ENCODE measurements at places on chromosomes 7 and 10.

GRCh38 chr10:23151071-23151470 lies 41.0 kb upstream of the PTF1A start:
- DNase-seq = no peak

- no peak for DNase-seq
Measured at GRCh38 chr7:54292171-54292925, 249.8 kb upstream of the VSTM2A start.

DNA sequence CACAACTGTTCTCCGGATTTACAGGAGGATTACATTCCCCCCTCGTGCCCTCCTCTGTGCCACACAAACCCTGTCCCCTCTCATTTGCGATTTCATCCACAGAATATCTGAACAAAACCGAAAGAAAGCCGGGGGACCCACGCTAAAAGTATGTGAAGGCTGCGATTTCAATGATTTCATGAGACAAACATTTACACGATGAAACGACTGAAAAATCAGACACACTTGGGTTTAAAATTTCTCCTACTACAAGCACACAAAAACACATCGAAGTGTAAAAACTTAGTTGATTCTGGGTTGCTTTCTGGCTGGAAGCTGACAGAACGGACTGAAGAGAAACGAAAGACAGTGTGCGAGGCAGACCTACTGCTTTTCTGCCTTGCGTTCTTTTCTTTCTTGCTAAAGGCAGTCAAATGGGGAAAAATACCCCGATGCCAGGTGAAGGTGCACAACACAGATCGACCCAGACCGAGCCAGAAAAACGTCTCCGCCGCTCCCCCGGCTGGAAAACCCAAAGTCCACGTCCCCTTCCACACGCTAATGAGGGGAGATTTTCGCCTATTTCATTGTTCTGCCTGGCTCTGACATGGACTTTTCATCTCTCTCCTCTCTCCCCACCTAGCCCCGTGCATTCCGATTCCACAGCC lies 1.2 kb downstream of the HIPK2 start:
- no peak for DNase-seq

- DNase-seq = no peak
Measured at GRCh38 chr10:112896273-112896672, 53.8 kb upstream of the TCF7L2 start.

GRCh38 chr7:69723663-69724062 lies 125.4 kb downstream of the AUTS2 start:
- DNase-seq = no peak

GRCh38 chr10:17003151-17003550 lies 126.5 kb downstream of the CUBN start:
- no peak for DNase-seq

DNA sequence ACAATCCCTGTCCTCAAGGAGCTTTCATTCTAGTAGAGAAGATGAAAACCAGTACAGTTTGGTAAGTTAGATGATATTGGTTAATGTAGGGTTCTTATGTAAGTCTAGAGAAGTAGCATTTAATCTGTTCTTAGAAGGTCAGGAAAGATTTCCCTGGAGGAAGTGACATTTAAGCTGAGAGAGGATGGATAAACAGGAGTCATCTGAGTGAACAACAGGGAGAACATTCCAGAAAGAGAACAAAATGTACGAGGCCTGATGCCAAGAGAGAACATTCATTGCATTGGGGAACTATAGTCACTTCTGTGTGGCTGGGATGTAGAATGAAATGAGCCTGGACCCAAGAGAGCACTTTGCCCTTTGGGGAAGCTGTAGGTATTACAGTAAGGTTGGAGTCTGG lies 88.0 kb downstream of the CFTR start:
- DNase-seq = no peak

- DNase-seq = no peak
Measured at GRCh38 chr7:158824028-158824427, 5.3 kb downstream of the ESYT2 start.

DNA sequence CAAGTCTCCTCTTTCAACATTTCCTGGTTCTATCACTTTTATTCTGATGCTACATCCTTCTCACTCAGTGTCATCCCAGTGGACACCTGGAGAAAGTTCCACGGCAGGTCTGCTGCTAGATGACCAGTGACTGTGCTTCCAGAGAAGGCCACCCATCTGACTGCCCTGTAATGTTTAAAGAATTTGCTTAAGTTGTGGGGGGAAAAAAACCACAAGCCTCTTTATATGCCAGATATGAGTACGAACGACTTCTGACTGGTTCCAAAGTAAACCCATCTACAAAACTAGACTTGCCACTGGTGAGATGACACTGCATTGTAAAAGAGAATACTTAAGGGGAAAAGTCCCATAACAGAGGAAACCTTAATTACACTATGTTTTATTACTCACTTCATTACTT lies 69.6 kb upstream of the VWC2 start:
- DNase-seq = no peak

DNA sequence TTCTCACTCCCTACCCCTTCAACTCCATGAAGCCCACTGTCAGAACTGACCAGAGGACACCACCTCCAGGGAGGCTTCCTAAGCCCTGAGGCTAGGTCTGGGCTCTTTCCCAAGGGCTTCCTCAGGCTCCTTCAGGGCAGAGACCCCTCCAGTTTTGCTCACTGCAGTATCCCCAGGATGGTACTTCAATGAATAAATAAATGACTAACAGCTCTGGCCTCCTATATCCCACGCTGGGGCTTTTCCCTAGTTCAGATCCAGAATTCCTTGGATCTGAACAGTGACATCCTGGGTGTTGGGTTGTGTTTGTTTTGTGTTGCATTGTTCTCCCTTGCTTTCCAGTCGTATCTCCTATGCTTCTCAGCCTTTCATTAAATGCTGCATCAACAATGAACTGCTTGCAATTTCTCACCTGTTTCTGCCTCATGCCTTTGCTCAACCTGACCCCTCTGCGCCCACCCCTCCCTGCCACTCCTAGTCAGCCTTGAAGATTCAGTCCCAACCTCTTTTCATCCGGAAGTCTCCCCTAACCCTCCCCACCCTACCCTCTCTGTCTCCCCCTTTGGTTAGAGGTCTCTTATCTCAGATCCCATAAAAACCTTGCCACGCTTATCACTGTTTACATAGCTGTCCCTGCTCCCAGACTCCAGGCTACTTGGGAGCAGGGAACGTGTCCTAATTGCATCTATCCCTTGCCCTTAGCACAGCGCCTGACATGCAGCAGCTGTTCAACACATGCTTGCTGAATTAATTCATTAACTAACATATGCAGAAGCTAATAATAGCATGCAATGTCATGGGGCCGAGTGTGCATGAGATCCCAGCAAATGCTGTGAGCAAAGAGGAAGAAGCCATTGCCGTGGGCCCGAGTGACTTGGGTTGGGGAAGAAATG lies 41.7 kb downstream of the PPP1R3C start:
- DNase-seq = no peak

- no peak for DNase-seq
Measured at GRCh38 chr10:122847782-122848604, 2.3 kb upstream of the CUZD1 start.

- DNase-seq = no peak
Measured at GRCh38 chr7:2959828-2960599, 83.7 kb downstream of the CARD11 start.

- DNase-seq = no peak
Measured at GRCh38 chr10:112955582-112956421, 5.8 kb downstream of the TCF7L2 start.

DNA sequence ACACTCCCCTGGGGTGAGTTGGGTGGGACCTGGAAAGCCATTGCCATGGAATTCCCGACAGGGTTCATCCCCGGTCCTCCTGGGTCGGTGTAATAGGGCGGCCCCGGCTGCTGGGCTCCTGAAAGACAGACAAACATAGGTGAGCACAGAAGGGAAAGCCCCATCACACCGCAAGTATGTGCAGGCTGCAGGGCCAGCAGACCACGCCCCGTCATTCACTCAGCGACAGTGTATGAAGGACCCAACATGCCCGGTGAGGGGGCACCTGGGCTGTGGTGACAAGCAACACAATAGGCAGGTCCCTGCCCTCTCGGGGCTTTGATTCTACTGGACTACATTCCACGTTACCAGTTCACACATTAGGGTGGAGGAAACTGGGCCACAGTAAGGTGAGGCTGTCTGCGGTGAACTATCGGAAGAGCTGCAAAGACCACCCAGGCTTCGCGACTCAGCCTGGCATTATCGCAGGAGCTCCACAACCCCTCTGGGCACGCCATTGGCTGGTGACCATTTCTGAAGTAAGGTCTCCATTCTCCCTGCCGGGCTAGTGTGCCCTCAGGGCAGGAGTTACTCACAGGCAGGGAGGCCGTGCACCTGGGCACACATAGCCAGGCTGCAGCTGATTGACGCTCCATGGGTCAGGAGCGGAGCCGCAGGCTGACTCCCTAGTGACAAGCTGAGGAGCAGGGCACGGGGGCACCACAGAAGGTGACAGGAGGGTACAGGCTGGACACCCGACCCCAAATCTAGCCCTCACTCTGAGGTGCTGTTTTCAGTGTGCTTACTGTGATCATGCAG lies 99.2 kb downstream of the VOPP1 start:
- no peak for DNase-seq

- DNase-seq = no peak
Measured at GRCh38 chr7:153445641-153446040, 606.6 kb upstream of the DPP6 start.

- DNase-seq = no peak
Measured at GRCh38 chr7:24826662-24827020, 69.4 kb upstream of the GSDME start.

DNA sequence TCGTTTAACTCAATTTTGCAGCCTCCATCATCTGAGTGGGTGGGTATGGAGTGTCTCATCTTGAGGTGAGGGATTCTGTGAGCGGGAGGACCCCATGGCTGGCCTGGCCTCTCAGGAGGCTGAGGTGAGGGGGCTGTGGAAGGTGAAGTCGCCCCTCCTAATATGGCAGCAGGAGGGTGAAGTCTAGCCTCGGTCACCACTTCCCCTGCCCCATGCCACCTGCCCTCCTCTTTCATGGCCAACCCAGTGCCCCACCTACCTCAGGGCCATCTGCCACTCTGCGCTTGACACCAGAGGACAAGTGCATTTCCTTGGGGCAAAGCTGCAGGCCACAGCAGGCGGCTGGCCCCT lies 8.7 kb downstream of the RASGEF1A start:
- no peak for DNase-seq

- DNase-seq = no peak
Measured at GRCh38 chr7:17580856-17581255, 282.4 kb downstream of the AHR start.

All from NCI-H1436 treated with DMSO at 0.1 percent for 48 hours (cell line).